Stimulated activated CD8-positive, alpha-beta memory T cell treated with anti-CD3 and anti-CD28 coated beads, Interleukin-12 subunit alpha, Interleukin-12 subunit beta, amount 100 ng/mL, for 1 hour (primary cell): ENCODE measurements at places on chromosomes 6 and 20.

- DNase-seq: no peak
Observed at GRCh38 chr20:36547186-36548005, 6.1 kb downstream of the MYL9 start.

DNA sequence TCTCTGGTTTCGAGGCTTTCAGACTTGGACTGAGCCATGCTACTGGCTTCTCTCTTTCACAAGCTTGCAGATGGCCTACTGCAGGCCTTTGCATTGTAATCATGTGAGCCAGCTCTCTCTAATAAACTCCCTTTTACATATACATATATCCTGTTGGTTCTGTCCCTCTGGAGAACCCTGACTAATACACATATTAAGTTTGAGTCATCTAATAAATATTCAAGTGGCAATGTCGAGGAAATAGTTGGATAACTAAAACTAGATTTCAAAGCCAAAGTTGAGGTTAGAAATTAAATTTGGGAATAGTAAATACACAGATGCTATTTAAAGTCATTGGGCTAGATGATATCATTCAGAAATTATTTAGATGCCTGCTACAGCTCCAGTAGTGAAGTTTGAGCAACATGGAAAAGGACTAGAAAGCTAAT is 1343.4 kb downstream of the GRIK2 start:
- no peak for DNase-seq

DNA sequence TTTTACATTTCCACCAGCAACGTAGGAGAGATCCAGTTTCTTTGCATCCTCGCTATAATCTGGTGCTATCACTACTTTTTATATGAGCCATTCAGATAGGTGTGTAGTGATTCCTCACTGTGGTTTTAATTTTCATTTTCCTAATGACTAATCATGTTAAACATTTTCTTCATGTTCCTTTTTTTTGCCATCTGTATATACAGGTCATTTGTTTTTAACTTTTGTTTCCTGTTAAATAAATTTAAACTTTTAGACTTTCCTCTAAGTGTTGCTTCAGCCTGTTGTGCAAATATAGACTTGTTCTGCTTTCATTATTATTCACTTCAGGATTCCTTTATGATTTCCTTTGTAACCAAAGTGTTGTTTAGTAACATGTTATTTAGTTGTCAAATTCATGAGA is 697.4 kb downstream of the PTPRT start:
- DNase-seq: no peak

GRCh38 chr6:133634474-133634873 is 254.4 kb upstream of the TCF21 start:
- no peak for DNase-seq

GRCh38 chr20:24469116-24469893 is at the start of gene SYNDIG1:
Gene SYNDIG1, plus strand, starts transcription at chr20:24469629. Its CDS starts 73,469 bp downstream, at chr20:24543098.
- DNase-seq: no peak

- no peak for DNase-seq
Observed at GRCh38 chr6:84346372-84346771, 118.9 kb upstream of the CEP162 start.
